ENCODE measurements at places on chromosomes 5 and 9.

DNA sequence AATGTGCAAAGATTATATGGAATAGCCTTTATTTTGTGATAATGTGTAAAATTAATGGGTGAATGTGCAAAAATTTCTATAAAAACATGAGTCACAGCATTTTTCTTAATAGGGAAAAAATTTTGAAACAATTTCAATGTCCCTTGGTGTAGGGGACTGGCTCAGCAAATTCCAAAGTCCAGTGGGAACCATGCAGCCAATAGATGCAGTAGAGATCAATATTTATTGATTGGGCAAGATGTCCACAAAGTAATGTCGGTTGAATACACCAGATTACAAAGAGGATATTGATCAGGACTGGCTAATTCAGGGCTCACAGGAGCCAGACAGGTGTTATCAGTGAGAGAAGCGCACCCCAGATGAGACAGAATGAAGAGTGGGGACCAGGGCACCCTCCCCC lies 62.5 kb downstream of the AMBP start:
- no peak for DNase-seq

DNA sequence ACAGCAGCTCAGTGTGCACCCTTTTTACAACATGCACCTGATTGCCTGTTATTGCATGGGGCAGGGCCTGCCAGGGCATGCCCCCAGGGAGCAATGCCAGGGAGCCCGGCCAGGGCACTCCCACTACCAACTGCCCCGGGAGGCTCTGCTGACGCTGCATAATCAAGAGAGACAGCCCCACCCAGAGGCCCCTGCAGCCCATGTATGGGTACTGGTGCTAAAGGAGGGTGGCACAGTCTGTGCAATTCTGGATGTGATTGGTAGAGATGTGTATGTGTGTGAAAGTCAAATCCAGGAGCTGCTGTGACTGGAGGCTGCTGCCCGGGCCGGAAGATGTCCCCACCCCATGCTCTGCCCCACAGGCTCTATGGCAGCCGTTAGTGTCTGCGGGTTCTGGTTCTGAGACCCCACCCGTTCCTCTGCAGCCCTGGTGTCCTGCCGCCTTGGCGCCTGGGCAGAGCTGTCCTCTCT lies 3.9 kb upstream of the NEURL1B start:
- DNase-seq, result no peak

- DNase-seq, result no peak
These were observed 18.5 kb downstream of the TNPO1 start for GRCh38 chr5:72834924-72835323.

DNA sequence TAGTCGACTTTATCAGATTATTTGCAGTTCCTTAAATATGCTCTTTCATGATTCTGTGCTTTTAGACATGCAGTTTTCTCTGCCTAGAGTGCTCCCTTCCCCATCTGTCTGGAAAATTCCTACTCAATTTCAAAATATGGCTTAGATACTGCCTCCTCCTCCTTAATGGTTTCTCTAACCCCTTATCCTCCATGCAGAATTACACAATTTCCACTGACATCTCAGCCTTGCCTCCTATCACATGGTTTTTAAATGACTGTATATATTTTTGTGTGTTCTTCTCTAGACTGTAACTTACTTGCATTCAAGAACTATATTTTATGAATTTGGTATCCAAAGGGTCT lies 85.2 kb downstream of the SLC44A1 start:
- DNase-seq, result no peak

DNA sequence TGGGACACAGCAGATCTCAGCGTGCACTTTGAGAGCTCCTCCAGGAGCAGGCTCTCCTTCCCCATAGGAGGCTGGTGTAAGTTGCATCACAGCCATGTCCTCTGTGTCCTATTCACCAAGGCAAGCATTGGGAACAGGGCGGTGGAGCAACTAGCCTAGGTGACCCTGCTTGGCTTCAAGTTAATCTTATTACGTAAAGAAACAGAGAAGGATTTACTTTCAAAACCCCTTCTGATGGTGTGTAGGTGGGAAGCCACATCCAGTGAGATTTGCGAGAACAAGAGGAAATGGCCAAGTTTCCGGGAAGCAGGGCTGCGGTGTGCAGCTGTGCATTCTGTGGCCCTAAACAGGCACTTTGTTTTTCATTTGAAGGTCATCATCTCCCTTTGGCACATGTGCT lies 80.2 kb downstream of the TRIO start:
- DNase-seq, result no peak

- peak; percentile 52 for DNase-seq
These were observed 679 bp upstream of the KDM4C start for GRCh38 chr9:6757132-6757455.
